ENCODE measurements at places on chromosomes 4 and X.

GRCh38 chr4:165009493-165010227, 22.1 kb upstream of the TRIM60 start:
- DNase-seq, result no peak

GRCh38 chr4:119765951-119766350, 137.3 kb upstream of the PDE5A start:
- no peak for DNase-seq

GRCh38 chrX:153620576-153620975, 21.6 kb upstream of the CCNQ start:
- DNase-seq, result no peak

GRCh38 chr4:156999175-156999517, 27.5 kb upstream of the PDGFC start:
- peak; percentile 95 for DNase-seq

DNA sequence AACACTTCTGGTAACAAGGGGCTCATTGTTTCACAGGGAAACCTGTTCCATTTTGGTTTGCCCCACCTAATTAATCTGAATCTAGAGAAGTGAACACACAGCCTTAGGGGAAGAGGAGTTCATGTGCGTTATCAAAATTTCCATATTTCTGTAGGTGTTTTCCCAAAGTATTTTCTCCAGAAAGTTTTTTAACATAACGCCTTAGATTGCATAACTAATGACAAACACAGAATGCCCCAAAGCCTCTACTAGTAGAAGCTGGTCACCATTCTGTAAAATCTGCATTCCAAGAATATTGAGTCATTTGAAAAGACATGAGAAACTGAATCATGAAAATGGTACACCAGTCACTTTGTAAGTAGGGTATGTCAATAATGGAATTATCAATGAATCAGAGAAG, 41.1 kb downstream of the IL13RA2 start:
- peak; percentile 41 for DNase-seq

GRCh38 chr4:175875993-175876771, 64.1 kb upstream of the GPM6A start:
- DNase-seq, result no peak

- no peak for DNase-seq
Measured at GRCh38 chr4:108140328-108140727, 28.4 kb downstream of the LEF1 start.

DNA sequence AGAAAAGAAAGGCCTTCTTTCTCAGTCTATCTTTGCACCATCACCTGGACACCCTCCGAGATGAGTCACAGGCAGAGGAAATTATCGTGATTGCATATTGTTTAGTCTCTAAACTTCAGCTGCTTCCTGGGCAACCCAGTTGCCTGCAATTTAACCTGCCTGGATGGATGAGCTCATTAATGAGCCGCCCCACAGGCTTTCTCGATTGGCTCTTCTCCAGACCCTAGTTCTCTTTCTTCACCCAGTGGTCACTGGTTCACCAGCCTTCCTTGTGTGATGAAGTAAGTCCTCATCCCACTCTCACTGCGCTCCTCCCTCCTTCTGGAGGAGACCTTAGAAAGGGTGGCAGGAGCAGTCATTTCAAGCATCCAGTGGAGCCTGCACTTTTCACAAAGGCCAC, 94.4 kb downstream of the SOWAHB start:
- DNase-seq, result peak; percentile 97

GRCh38 chr4:114688059-114688458, 89.5 kb downstream of the UGT8 start:
- no peak for DNase-seq

- peak; percentile 24 for DNase-seq
Measured at GRCh38 chr4:169557061-169557636, 55.2 kb downstream of the NEK1 start.

- DNase-seq, result peak; percentile 57
Measured at GRCh38 chr4:124278477-124278876, 434.1 kb downstream of the ANKRD50 start.

GRCh38 chr4:105149771-105150170, 3.1 kb downstream of the TET2 start:
- no peak for DNase-seq

- DNase-seq, result peak; percentile 17
Measured at GRCh38 chr4:22434895-22435294, 81.0 kb downstream of the ADGRA3 start.

- no peak for DNase-seq
Measured at GRCh38 chr4:121339307-121339706, 41.5 kb downstream of the QRFPR start.

GRCh38 chrX:57266871-57267270, 19.6 kb upstream of the FAAH2 start:
- DNase-seq, result no peak

DNA sequence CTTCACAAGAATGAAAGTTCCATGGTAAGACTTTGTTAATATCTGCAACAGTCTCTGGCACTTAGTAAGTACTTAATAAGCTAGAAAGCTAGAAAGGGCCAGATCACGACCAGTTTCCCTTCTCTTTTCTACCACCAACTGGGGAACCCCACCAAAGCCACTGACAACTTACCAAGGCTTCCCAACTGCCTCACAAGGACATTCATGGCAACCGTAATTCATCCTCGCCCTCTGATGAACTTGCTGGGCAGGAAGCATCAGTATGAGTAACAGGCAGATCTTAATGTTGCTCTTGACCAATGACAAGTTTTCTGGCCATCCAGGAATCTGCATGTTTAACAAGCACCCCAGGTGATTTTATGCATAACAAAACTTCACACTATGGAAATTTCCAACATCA, 23.2 kb upstream of the ZCCHC13 start:
- no peak for DNase-seq

DNA sequence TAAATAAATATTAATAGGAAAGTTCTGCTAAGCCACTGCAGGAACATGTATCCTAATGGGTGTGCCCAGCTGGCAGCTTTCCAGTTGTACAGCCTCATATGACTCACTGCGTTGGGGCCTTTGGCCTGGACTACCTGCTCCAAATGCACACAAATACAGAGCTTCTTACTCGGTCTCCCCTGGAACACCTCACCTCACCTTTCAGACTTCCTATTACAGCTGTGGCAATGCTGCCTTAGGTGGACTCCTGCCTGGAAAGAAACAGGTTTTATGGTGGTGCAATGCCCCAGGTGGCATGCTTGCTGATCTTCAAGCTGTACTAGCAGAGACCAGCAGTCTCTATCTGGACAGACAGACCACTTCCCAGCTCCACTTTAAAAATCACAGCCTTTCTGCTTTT, 85.7 kb upstream of the EXOC1L start:
- DNase-seq, result peak; percentile 66

DNA sequence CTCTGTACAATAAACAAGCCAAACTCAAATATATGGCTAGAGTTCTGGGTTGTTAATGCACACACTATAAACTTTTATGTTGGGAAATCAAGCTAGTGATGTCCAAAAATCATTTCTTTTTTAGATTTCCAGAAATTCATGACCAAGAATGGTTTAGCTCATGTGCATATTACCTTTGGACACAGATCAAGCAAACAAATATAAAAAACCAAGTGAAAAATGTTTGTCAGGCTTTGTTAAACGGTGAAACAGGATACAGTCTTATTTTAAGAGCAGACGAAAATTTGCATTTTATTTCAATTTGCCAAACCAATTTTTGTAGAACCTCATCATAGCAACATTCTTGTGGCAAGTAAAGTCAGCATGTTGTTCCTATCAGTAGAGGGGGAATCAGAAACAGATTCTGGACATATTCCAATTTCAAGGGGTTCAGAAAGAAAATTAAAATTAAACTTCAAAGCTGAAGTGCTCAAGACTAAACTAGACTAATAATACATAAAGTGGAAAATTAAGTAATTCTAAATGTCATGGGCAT, 413.6 kb downstream of the TRIML1 start:
- no peak for DNase-seq

GRCh38 chr4:15674926-15675325, 6.7 kb upstream of the FAM200B start:
- DNase-seq, result no peak

- no peak for DNase-seq
Measured at GRCh38 chr4:162162672-162163071, 1.1 kb downstream of the FSTL5 start.

DNA sequence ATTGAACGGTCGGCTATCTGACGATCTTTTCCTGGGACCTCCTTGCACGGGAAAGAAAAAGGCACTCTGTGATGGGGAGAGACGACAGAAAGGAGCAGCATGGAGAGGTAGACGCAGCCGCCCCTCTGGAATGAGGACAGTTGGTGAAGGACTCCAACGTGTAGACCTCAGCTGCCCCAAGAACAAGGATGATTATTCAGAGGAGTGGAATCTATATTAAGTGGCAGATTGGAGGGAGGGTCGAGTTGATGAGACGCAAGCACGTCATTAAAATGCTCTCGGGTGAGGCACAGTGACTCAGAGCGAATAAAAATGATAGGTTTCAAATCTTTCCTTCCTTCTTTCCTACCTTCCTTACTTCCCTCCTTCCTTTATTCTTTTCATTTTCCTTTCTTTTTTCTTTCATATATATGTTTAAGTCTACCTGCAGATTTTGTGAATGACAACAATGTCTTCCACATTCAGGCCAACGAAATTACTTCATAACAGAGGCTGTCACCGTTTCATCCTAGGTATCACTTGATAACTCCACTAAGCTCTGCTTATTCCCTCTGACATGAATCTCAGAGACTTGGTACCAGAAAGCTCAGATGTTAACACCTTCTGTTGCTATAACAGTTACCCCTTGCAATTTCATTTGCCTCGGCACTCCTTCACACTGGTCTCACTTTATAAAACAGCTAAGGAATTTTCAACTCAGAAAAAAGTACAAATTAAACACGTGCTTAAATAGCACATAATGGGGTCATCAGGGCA, 110.0 kb upstream of the PPARGC1A start:
- no peak for DNase-seq

- no peak for DNase-seq
Measured at GRCh38 chr4:93876754-93877153, 48.2 kb downstream of the ATOH1 start.

DNA sequence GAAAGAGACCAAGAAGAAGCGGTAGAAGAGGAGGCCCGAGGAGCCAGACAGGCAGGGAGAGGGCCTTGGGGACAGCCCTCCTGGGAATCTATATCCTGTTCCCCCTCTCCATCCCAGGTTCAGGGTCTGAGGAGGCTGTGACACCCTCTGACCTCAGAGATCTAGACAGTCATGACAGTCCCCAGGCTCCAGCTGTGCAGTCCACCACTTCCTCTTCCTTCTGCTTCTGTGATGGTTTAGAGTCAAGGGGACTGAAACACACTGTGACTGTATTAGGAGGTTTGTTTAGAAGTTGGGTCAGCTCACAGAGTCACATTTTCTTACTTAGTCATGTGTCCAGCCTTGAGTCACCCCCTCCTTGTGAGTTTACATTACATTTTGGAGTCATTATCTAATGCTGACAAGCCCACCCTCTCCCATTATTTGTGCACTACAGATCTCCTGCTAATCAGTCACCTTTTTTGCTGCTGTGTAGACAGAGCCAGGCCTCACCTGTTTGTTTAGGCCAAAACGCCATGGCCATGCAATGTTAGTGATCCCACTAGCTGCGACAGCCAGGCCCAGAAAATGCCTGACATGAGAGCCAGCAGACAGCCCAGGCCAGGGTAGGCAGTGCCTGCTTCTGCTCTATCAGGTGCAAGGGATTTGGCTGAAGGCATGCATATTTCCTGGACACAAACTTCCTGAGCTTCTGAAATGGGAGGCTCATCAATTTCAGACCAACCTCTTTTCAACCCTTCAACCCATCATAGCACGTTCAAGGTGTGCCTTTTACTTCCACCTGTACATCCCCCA, 26.0 kb downstream of the MANBA start:
- no peak for DNase-seq

DNA sequence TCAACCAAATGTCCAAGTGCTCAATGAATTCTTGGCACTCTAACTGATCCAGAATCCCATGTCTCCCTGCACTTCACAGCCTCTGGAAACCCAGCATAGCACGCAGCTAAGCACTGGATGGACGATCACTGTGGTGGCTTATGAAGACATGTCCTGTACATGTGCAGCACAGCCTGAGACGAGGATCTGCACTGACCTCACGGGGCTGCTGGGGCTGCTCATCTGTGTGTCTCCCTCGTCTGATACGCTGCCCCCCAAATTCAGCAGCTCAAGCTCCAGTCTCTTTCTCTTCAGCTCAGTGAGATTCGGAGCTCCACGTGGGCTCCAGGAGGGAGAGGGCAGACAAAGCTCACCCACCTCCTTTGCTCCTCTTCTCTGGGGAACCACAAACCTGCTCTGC, 126.9 kb downstream of the CPZ start:
- no peak for DNase-seq

Data from NCI-H226 (cell line).